Diencephalon (tissue), 1 donor: ENCODE measurements at places on chromosomes 13 and 19. TPM values are rescaled to one million over a fixed set of nuclear protein-coding genes. Genes with fewer than 3 reads are reported as not detected.

NPAS1 gene
- 3.5 TPM for total RNA-seq

GIPC3 gene
- 0.23 TPM for total RNA-seq

TYROBP gene
- 5.5 TPM for total RNA-seq

C1QTNF9B gene
- not detected for total RNA-seq

ASF1B gene
- 1.6 TPM for total RNA-seq

KCNK6 gene
- 0.23 TPM for total RNA-seq

LMTK3 gene
- total RNA-seq, result 16.4 TPM

FCER2 gene
- total RNA-seq, result 0.46 TPM

ZNF813 gene
- 5.5 TPM for total RNA-seq

CKM gene
- not detected for total RNA-seq

PEAK3 gene
- not detected for total RNA-seq

ZNF154 gene
- 31.4 TPM for total RNA-seq

MIDN gene
- total RNA-seq, result 14.1 TPM

MTUS2 gene
- 19.4 TPM for total RNA-seq

C2CD4C gene
- total RNA-seq, result 28.8 TPM

CACNA1A gene
- 53.7 TPM for total RNA-seq

GJB2 gene
- total RNA-seq, result 4.2 TPM

CEACAM7 gene
- not detected for total RNA-seq

KASH5 gene
- total RNA-seq, result not detected
